A673 (cell line): ENCODE measurements at places on chromosomes 4 and X.

DNA sequence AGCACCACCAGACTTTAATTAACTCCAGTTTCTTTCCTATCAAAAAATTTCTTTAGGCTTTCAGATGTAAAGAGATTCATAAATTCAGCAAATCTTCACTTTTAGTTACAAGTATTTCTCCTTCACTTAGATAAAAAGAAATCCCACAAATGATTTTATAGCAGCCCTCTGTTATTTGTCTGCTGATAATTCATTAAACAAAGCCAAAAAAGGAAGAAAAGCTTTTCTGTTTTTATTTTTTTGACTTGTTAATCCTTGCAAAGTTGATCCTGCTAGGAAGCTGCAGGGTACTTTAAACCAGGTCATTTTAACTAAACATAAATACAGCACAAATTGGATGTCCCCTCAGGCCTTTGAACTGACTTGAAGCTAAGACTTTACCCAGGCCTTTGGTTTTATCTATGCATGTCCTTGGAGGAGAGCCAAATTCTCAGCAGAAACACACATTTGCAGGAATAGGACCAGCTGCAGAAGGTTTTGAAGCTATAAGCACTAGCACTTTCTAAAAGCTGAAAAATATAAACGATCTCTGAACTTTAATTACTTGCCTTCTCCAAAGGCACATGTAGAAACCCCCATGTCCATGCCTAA lies 57.5 kb downstream of the PCDH18 start:
- H3K4me3 ChIP-seq, result no peak overlapping the region
- H3K27me3 ChIP-seq, result no peaks in the 10 kb centered on the region
- H3K4me1 ChIP-seq, result peaks cover 6% of the 10 kb centered on the region
- H3K36me3 ChIP-seq, result no peaks in the 10 kb centered on the region

GRCh38 chrX:23557070-23557469 lies 110.2 kb upstream of the PRDX4 start:
- no peaks in the 10 kb centered on the region for H3K36me3 ChIP-seq
- no peak overlapping the region for H3K4me3 ChIP-seq
- no peak overlapping the region for H3K27ac ChIP-seq
- DNase-seq, result no peak

- no peak overlapping the region for H3K4me3 ChIP-seq
- DNase-seq, result no peak
- no peaks in the 10 kb centered on the region for H3K4me1 ChIP-seq
- no peaks in the 10 kb centered on the region for H3K36me3 ChIP-seq
- no peaks in the 10 kb centered on the region for H3K27me3 ChIP-seq
Observed at GRCh38 chrX:9907645-9908387, 59.3 kb upstream of the CLDN34 start.

GRCh38 chr4:174018236-174018635 lies 265.2 kb downstream of the FBXO8 start:
- DNase-seq, result no peak
- H3K27ac ChIP-seq, result no peak overlapping the region
- H3K27me3 ChIP-seq, result no peaks in the 10 kb centered on the region
- H3K36me3 ChIP-seq, result no peaks in the 10 kb centered on the region

- H3K4me1 ChIP-seq, result no peaks in the 10 kb centered on the region
- H3K27me3 ChIP-seq, result no peaks in the 10 kb centered on the region
- no peak for DNase-seq
- no peaks in the 10 kb centered on the region for H3K36me3 ChIP-seq
Observed at GRCh38 chrX:129772796-129773431, 6.8 kb upstream of the SASH3 start.

GRCh38 chr4:109462297-109462696 lies 28.7 kb downstream of the SEC24B start:
- peak; percentile 12 for DNase-seq
- H3K4me1 ChIP-seq, result no peaks in the 10 kb centered on the region
- no peak overlapping the region for H3K27ac ChIP-seq
- no peaks in the 10 kb centered on the region for H3K27me3 ChIP-seq
- H3K4me3 ChIP-seq, result no peak overlapping the region
- peaks cover 37% of the 10 kb centered on the region for H3K36me3 ChIP-seq

GRCh38 chr4:111986095-111986494 lies 159.2 kb upstream of the FAM241A start:
- H3K27ac ChIP-seq, result no peak overlapping the region
- no peaks in the 10 kb centered on the region for H3K4me1 ChIP-seq
- H3K4me3 ChIP-seq, result no peak overlapping the region

DNA sequence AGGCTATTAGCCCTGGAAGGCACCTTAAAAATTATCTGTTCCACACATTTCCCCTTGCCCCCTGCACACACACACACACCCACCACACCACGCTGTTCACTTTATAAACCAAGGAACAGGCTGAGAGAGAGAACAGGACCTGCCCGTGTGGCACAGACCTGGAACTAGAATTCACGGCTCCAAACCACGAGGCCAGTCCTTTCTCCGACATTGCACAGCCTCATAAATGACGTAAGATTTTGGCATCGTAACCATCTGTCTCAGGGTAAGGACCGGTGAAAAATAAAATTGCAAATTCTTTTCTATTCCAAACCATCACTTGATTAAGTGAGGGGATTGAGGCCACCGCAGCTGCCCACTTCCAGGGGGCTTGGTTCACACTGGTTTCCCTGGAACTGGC lies 330.3 kb downstream of the BCOR start:
- no peak overlapping the region for H3K4me3 ChIP-seq
- no peak overlapping the region for H3K27ac ChIP-seq
- no peaks in the 10 kb centered on the region for H3K36me3 ChIP-seq
- H3K4me1 ChIP-seq, result no peaks in the 10 kb centered on the region

- no peaks in the 10 kb centered on the region for H3K36me3 ChIP-seq
- no peak overlapping the region for H3K4me3 ChIP-seq
- no peak overlapping the region for H3K27ac ChIP-seq
- no peaks in the 10 kb centered on the region for H3K27me3 ChIP-seq
- H3K4me1 ChIP-seq, result peaks cover 15% of the 10 kb centered on the region
Observed at GRCh38 chr4:14749910-14750309, 252.4 kb upstream of the CPEB2 start.

DNA sequence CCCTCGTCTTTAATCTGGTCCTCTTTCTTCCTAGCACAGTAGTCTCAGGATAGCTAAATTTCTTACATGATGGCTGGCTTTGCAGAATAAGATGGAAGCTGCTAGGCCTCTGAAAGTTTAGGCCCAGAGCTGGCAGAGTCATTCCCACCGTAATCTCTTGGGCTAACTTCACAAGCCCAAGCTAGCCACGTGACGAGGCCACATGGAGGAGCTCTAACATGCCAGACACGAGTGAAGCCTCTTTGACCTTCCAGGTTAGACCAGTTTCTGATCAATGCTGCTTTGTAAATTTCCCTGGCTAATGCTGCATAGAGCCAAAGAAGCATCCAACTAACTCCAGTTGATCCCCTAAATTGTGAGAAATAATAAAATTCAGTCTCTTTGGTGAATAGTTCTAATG lies 9.5 kb upstream of the CENPE start:
- H3K4me1 ChIP-seq, result no peaks in the 10 kb centered on the region
- H3K4me3 ChIP-seq, result no peak overlapping the region
- H3K27ac ChIP-seq, result no peak overlapping the region
- peak; percentile 11 for DNase-seq
- no peaks in the 10 kb centered on the region for H3K27me3 ChIP-seq

- peaks cover 6% of the 10 kb centered on the region for H3K4me1 ChIP-seq
- H3K27ac ChIP-seq, result no peak overlapping the region
- DNase-seq, result peak; percentile 62
- no peaks in the 10 kb centered on the region for H3K27me3 ChIP-seq
- no peak overlapping the region for H3K4me3 ChIP-seq
Observed at GRCh38 chr4:53055274-53055673, 193.2 kb downstream of the RASL11B start.

DNA sequence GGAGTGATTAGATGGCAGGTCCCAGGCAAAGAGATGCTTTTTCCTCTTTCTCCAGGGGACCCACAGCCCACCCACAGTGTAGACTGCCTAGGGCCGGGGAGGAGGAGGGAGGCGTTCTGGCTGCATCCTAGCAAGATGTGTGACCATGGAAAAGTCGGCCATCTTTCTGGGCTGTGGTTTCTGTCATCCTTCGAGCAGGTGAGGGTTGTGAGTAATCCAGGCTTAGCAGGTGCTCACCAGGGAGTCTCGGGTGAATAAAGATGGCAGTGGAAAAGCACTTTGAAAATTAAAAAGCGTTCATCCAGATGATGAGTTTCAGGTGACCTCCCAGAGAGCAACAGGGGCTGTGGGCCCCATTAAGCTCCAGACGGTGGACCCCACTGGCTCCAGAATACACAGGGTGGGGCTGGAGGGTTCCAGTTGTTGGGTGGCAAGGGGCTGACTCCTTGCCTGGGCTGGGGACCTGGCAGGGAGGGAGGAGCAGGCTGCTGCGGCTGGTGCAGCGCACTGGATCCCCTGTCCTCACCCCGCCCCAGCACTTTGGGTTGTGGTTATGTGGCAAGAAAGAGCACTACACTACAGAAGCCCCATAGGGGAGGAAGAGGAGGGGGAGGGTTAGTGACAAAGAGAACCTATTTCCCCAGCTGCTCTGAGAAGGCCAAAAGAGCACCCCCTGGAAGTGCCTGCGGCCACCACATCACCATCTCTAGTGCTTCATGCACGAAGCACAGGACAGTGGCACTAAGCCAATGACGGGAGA lies 23.7 kb downstream of the ELF4 start:
- H3K4me3 ChIP-seq, result no peak overlapping the region
- H3K36me3 ChIP-seq, result no peaks in the 10 kb centered on the region
- no peak overlapping the region for H3K27ac ChIP-seq
- no peak for DNase-seq
- no peaks in the 10 kb centered on the region for H3K27me3 ChIP-seq

GRCh38 chrX:154321152-154321551 lies 25.6 kb downstream of the TKTL1 start:
- no peak for DNase-seq
- no peaks in the 10 kb centered on the region for H3K36me3 ChIP-seq
- H3K4me3 ChIP-seq, result no peak overlapping the region

- H3K27me3 ChIP-seq, result no peaks in the 10 kb centered on the region
- no peak overlapping the region for H3K4me3 ChIP-seq
- no peak overlapping the region for H3K27ac ChIP-seq
- H3K36me3 ChIP-seq, result no peaks in the 10 kb centered on the region
Observed at GRCh38 chrX:29435396-29435795, 780.0 kb upstream of the MAGEB2 start.

DNA sequence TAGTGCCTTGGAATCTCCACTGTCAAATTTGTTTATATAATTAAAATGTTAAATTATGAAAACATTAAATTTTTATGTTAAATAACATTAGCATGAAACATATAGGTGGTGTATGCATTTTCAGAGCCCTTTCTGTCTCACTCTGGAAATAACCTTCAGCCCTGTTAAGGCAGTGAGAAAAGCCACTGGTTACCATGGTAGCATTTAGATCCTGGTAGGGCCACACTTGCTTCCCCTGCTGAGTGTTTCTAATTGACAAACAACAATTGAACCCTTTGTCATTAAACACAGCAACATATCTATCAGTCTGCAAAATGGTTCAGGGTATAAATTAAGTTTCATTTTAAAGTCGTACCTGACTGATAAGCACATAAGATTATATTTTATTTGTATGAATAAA lies 63.5 kb downstream of the PDK3 start:
- H3K27me3 ChIP-seq, result peaks cover 15% of the 10 kb centered on the region
- no peak overlapping the region for H3K27ac ChIP-seq
- no peak overlapping the region for H3K4me3 ChIP-seq
- DNase-seq, result no peak
- no peaks in the 10 kb centered on the region for H3K4me1 ChIP-seq

DNA sequence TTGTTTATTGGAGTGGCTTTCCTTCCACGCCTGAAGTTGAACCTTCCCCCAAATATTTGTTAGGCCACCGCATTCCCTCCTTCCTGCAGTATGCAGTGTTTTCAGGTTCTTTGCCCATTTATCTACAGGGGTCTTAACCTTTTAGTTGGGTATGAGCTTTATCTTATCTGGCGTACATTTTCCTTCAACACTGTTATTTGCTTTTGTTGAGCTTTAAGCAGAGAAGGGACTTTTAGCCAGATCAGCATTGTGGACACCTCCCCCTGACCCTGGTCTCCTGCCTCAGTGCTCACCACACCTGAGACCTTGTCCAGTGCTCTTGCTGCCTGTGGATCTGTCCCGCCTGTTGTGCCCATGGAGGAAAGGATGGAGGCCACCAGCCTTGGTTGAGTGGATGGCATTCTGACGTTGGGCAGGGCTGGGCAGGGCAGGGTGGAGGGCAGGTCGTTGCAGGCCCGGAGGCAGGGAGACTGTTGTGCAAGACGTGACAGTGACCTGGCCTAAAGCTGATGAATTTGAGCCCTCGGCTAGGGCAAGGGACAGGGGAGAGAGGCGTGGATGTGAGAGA lies 998 bp upstream of the DUSP9 start:
- no peaks in the 10 kb centered on the region for H3K4me1 ChIP-seq
- H3K27ac ChIP-seq, result no peak overlapping the region
- no peak overlapping the region for H3K4me3 ChIP-seq
- no peak for DNase-seq
- peaks cover 26% of the 10 kb centered on the region for H3K27me3 ChIP-seq

DNA sequence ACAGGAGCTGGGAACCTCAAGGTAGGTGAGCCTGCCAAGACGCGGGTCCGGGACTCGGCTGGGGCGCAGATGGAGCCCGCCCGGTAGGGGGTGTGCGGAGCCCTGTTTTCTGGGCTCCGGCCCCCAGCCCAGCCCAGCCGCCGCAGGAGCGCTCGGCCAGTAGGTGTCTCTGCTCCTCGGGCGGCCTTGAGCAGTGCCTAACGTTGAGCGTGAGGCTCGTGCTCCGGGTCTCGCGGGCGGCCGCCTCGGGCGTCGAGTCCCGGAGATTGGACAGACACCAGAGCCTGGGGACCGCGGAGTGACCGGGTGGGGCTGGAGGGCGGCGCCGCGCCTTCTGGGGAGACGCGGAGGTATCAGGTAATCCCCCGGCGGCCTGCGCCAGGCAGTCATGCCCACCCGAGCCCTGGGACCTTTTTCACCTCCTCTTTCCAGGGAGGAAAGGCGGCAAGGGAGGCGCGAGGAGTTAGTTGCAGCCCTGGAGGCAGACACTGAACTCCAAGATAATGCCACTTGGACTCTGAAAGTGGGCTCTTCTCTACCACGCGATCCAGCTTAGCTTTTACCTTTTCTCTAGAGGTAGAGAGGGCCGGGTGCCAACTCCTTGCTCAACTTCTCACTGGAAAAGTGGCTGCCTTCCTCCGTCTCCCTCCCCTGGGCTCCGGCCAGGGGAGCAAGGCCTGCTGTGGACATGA lies 14.5 kb upstream of the FGG start:
- H3K27ac ChIP-seq, result no peak overlapping the region
- peak; percentile 69 for DNase-seq
- no peaks in the 10 kb centered on the region for H3K4me1 ChIP-seq
- H3K36me3 ChIP-seq, result no peaks in the 10 kb centered on the region
- no peak overlapping the region for H3K4me3 ChIP-seq

GRCh38 chr4:17515445-17516407 lies 761 bp downstream of the CLRN2 start:
- DNase-seq, result no peak
- no peaks in the 10 kb centered on the region for H3K27me3 ChIP-seq
- H3K36me3 ChIP-seq, result no peaks in the 10 kb centered on the region
- H3K4me3 ChIP-seq, result no peak overlapping the region
- peaks cover 8% of the 10 kb centered on the region for H3K4me1 ChIP-seq

- no peak overlapping the region for H3K4me3 ChIP-seq
- H3K27ac ChIP-seq, result no peak overlapping the region
- H3K27me3 ChIP-seq, result no peaks in the 10 kb centered on the region
- H3K4me1 ChIP-seq, result no peaks in the 10 kb centered on the region
Observed at GRCh38 chr4:71382900-71383560, 44.2 kb downstream of the SLC4A4 start.
